ENCODE measurements at places on chromosomes 3 and 15. TPM values are rescaled to one million over a fixed set of nuclear protein-coding genes. Genes with fewer than 3 reads are reported as not detected.

Gene ARHGAP11A
- total RNA-seq, result 14.1 TPM

Gene TRIM42
- total RNA-seq, result not detected

Gene ECE2
- total RNA-seq, result 18.7 TPM

Gene ST8SIA2
- 61.8 TPM for total RNA-seq

Gene FETUB
- not detected for total RNA-seq

Gene HAPLN3
- total RNA-seq, result 13.8 TPM
